HFFc6 (cell line): ENCODE measurements at places on chromosomes 2 and 18. TPM values are rescaled to one million over a fixed set of nuclear protein-coding genes. Genes with fewer than 3 reads are reported as not detected.

- peaks cover 20% of the 10 kb centered on the region for H3K4me1 ChIP-seq
- no peaks in the 10 kb centered on the region; the same call in 1 of the 2 replicates for H3K36me3 ChIP-seq
- no peaks in the 10 kb centered on the region; the same call in 1 of the 2 replicates for H3K27me3 ChIP-seq
- H3K4me3 ChIP-seq: peak overlapping the region; percentile 86
- DNase-seq: no peak
Observed at GRCh38 chr2:130390460-130391057, 34.7 kb downstream of the PTPN18 start.

TTLL4 gene
- total RNA-seq: 15.1 to 18.3 TPM (median 16.9 TPM) in 3 replicates

DNA sequence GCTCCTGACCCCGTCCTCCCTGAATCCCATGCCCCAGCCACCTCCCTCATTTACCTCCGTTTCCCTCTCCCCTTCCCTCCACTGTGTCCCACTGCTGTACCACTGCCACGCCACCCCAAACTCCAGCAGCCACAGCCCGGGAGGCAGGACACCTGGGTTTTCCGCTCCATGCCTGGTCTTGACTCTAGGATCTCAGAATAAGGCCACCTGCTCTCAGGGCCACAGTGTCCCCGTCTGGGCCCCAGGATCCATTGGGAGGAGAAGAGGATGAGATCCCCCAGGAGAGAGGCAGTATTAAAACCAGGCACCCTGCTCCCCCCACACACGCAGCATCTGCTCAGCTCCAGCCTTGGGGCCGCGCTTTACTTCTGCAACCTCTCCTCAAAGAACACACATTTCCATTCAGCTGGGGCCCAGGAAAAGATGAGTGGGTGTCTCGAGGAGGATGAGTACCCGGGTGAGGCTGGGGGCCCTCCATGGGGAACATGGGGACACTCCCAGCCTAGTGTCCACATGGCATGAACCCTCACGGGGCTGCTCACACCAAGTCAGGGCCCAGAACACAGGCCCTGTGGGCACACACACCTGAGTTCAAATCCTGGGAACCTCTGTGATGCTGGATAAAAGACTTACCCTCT is 32.8 kb upstream of the TNS1 start:
- H3K36me3 ChIP-seq: no peaks in the 10 kb centered on the region
- peaks cover 13% of the 10 kb centered on the region for H3K27me3 ChIP-seq
- H3K4me1 ChIP-seq: peaks cover 12% of the 10 kb centered on the region
- DNase-seq: no peak

- H3K27ac ChIP-seq: no peak overlapping the region
- no peak overlapping the region for H3K4me3 ChIP-seq
- peaks cover 5% of the 10 kb centered on the region for H3K27me3 ChIP-seq
- DNase-seq: no peak
- H3K36me3 ChIP-seq: no peaks in the 10 kb centered on the region
Observed at GRCh38 chr18:7317804-7318231, 86.9 kb downstream of the LRRC30 start.

DNA sequence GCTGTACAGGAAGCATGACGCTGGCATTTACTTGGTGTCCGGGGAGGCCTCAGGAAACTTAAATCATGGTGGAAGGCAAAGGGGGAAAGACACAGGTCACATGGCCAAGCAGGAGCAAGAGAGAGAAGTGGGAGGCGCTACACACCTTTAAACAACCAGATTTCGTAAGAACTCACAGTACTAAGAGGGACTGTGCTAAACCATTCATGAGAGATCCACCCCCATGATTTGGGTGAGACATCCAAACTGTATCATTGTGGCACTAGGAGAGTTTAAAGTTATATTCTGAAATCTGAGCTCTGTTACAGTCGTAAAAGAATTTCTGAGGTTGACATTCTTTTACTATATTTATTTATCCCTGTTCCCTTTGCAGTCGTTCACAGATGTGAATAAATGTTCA is 116.6 kb downstream of the ICA1L start:
- no peaks in the 10 kb centered on the region for H3K4me1 ChIP-seq
- DNase-seq: no peak
- no peak overlapping the region for H3K4me3 ChIP-seq
- no peaks in the 10 kb centered on the region for H3K36me3 ChIP-seq
- H3K27me3 ChIP-seq: no peaks in the 10 kb centered on the region

DNA sequence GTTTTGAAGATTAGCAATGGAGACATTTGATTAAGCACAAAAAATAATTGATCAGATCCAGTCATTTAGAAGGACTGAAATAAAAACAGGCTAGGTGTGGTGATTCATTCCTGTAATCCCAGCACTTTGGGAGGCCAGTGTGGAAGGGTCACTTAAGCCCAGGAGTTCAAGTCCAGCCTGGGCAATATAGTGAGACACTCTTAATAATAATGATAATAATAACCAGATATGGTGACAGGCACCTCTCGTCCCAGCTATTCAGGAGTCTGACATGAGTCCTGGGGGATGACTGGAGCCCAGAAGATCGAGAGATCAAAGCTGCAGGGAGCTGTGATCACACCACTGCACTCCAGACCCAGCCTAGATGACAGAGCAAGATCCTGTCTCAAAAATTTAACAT is 3.5 kb upstream of the FN1 start:
- DNase-seq: no peak
- H3K4me1 ChIP-seq: peaks cover 43% of the 10 kb centered on the region
- no peak overlapping the region for H3K4me3 ChIP-seq
- H3K27me3 ChIP-seq: peaks cover 8% of the 10 kb centered on the region

GRCh38 chr2:96156926-96157648 is 11.8 kb upstream of the DUSP2 start:
- peaks cover 19% of the 10 kb centered on the region for H3K27me3 ChIP-seq
- H3K36me3 ChIP-seq: no peaks in the 10 kb centered on the region
- H3K4me3 ChIP-seq: no peak overlapping the region
- H3K4me1 ChIP-seq: no peaks in the 10 kb centered on the region
